Epithelial cell of proximal tubule (primary cell): ENCODE measurements at places on chromosomes 3 and 15.

DNA sequence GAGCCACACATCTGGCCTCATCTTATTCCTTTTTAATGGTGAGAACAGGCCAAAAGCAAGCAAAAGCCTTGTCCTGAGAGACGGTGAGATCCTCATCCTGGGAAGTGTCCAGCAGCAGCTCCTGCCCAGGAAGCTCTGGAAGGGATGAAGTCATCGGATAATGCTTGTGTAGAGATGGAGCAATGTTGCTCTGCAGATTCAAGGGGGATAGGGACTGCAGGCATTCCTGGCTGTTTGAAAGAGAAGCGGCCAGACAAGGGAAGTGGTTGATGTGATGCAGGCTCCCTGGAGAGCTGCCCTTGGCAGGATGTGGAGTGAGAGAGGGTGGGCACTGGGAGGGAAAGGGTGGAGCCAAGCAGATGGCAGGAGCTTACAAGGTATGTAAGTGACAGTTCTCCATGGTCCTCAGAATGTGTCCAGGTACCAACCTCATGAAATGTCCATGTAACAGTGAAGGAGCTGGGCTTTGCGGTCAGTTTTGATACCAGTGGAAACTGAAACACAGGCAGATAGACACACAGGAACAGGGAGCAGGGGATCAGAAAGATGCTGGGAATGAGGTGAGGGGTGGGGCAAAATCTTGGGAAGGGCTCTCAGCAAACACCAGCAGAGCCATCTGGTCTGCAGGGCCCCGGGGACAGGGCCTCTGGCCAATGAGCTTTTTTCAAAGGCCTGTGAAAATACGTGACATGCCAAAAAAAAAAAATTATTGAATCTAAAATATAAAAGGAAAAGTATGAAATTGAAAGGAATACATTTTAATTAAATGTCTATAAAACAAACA, 32.2 kb upstream of the LACTB start:
- DNase-seq, result no peak

- no peak for DNase-seq
Observed at GRCh38 chr3:82462977-82463376, 701.5 kb upstream of the GBE1 start.

DNA sequence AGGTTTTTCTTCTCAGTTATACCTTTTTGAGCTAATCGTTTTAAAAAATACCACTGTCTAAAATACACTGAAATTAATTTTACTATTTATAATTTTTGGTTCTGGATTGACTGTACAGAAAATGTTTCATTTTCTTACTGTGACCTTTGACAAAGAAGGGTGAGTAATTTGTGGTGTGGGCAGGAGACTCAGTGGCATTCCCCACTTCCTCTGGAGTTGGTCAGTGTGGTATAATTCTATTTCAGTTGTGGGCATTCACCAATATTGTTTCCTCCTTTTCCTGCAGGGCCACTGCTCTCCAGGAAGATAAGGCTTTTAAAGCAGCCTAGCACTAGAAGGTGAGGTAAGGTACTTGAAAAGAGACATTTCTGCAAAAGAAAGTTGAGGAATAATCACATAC, 6.5 kb downstream of the DAG1 start:
- DNase-seq, result no peak

- no peak for DNase-seq
Observed at GRCh38 chr15:86316726-86317383, 237.2 kb downstream of the AGBL1 start.
